ENCODE measurements at places on chromosomes 5 and 9.

- DNase-seq, result no peak
Observed at GRCh38 chr9:32419921-32420320, 35.5 kb downstream of the ACO1 start.

GRCh38 chr5:94694671-94695070 lies 76.2 kb downstream of the SLF1 start:
- DNase-seq, result no peak

DNA sequence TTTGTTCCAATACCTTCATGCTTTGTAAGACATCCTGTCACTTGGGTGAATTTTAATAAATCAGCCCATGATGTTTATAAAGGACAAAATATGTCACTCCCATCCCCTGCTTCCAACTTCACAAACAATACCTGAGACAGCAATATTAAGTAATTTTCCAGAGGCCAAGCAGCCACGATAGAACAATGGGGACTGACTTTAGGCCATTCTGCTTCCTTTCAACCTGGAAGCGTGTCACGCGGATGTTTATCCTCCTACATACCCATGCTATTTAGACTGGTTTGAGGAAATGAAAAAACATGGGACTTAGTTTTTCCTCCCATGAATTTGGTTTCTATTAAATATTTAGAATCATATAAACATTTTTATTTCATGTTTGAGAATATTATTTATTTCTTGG lies 82.9 kb downstream of the GRAMD2B start:
- no peak for DNase-seq

GRCh38 chr9:38066914-38067858 lies 1.8 kb downstream of the SHB start:
- no peak for DNase-seq

DNA sequence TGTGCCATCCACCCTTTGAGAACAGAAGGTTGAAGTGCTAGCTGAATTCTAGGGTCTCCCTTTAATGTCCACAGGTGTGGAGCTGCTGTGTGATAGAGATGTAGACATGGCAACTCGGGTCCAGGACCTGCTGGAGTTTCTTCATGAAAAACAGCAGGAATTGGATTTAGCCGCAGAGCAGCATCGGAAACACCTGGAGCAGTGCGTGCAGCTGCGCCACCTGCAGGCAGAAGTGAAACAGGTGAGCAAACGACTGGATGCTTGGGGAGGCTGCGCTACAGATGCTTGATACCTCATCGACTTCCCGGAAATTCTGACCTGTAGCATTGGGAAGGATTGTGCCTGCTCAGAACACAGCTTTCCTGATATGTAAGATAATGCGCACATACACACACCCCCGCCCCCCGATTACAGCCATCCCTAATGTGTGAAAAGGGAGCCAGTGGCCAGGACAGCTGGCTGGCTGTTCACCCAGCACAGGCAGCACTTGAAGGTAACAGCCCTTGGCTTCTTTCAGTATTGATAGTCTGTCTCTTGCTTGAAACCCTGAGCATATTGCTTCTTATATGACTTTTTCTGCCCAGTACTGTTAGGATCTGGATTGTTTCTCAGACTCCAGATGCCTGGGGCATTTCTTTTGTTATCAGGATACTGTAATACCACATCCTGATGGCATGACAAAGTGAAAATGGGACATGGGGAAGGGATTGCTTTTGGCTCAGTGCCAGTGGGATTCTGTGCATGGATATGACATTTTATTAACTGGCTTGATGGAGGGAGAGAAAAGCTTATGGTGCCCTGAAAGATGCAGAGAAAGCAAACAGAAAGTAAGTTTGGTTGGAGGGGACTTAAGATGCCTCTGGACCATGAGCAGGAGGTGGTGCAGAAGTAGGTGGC lies 216.8 kb upstream of the OTULINL start:
- DNase-seq, result peak; percentile 20

DNA sequence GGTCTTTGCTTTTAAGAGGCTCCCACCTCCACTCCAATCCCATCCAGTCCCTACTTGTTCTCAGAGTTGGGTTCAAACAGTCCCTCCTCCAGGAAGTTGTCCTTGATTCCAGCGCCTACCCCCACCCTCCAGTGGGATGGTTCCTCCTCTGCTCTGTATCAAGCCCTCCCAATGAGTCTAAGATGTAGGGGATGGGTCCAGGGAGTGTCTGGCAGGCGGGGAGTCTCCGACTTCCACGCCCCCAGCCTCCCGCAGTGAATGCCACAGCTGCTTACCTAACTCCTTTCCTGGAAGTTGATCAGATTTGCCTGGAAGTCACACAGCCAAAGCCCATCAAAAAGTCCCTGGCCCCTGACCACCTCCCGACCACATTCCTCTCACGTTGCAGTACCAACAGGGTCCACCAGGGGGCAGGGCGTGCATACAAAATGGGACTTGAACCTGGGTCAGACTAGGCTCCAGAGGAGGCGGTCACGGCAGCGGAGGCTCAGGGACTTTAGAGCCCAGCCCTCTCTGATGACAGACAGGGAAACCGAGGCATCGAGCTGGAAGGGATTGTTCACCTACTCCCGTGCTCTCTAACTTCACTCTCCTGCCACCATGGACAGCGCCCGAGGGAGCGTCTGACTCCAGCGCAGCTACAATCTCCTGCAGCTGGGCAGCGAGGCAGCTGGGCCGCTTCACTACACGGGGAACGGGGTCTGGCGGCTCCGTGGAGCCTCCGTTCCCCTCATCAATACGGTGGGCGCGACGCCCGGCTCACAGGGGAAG lies 25.0 kb upstream of the TDRD7 start:
- DNase-seq, result peak; percentile 72

- no peak for DNase-seq
Observed at GRCh38 chr9:104915753-104916152, 12.2 kb downstream of the ABCA1 start.

DNA sequence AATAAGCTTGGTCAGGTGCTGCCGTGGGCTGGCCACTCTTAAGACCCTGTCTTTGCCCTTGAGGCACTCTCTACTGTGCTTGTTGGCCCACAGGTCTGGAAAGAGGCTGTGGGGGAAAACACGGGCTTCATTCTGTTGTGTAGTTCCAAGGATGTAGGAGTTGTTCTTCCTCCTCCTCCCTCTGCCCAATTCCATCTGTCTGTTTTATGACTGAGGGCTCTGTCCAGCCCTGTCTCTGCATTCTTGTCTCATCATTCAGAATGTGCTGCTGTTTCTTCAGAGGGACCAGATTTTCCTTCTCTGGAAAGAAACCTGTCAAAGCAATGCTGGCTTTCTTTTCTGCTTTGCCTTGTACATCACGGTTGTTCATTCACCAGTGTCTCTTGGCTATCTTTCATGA lies 84.1 kb downstream of the MAP1B start:
- no peak for DNase-seq

DNA sequence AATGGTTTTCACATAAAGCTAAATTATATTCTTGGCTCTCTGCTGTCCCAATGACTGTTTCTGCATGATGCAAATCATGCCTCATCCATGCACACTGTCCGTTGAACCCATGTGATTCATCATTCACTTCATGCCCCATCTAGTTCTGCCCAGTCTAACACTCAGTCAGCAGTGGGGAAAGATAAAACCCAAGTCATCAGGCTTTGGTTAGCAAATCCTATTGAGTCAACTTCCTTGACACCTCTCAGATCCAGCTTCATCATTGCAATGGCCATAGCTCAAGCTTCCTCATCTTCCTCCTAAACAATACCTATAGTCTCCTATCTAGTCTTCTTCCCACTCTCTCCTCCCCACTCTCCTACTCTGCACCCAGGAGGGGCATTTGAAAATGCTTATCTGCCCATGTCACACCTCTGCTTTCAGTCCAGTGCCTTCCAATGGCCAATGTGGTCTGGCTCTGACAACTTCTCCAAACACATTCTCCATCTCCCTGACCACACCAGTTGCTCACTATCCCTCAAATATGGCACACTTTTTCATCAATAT lies 266.0 kb upstream of the TRIM32 start:
- DNase-seq, result no peak

DNA sequence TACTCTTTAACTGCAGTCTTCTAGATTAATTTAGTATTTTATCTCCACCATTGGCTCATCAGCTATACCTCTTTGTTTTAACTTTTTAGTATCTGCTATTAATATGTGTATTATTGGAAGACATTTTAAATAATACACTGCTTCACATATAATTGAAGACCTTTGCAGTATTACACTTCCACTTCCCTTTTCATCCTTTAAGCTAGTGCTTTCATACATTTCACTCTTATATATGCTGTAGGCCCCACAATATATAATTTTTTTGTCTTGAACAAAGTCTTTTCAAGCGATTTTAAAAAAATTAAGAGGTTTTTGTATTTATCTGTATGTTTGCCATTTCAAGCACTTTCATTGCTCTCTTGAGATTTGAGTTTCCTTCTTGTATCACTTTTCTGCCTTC lies 8.6 kb upstream of the LPCAT1 start:
- no peak for DNase-seq

- DNase-seq, result no peak
Observed at GRCh38 chr9:8492024-8492423, 692.4 kb upstream of the DMAC1 start.

- DNase-seq, result no peak
Observed at GRCh38 chr5:43649256-43649655, 46.3 kb downstream of the NNT start.

DNA sequence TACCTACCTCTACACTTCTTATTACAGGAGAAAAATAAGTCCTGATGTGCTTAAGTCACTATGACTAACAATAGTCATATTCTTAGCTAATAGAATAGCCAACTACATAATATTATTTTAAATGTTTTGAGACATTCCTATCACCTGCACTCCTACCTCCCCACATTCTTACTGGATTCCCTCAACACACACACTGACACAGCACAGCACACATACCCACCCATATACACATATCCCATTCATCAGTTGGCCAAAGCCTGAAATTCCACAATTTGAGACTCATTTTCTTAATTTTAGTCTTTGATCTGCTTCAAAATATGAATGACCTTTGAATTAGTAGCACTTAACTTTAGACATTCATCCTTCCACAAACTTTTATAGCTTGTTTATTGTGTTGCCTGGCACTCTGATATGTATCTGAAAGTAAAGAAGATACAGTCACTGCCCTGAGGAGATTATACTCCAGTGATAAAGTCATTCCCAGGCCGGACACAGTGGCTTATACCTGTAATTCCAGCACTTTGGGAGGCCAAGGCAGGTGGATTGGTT lies 168.3 kb upstream of the RASA1 start:
- DNase-seq, result no peak
